Activated CD8-positive, alpha-beta T cell treated with anti-CD3 and anti-CD28 coated beads, Interleukin-2, amount 10 ng/mL, durations not matched to agents 7 days and 5 days (primary cell): ENCODE measurements at places on chromosomes 3 and 15. TPM values are rescaled to one million over a fixed set of nuclear protein-coding genes. Genes with fewer than 3 reads are reported as not detected.

DNA sequence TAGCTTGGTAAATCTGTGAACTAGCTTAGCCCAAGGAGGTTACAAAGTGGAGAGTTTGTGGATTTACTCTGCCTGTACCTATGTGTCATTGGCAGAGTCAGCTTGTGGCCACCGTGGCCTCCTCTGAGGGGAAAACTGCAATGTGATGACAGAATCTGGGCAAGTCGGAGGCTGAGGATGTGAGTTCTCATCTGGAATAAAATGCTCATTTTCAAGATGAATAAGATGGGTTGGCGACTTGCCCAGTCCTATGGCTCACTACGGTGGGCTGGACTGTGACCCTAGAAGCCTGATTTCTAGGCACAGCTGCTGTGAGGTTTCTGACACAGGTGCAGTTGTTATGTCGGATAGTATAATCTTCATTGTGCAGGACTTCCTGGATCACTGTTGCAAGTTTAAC lies 83.7 kb downstream of the ETV5 start:
- H3K36me3 ChIP-seq: no peaks in the 10 kb centered on the region
- H3K4me1 ChIP-seq: no peaks in the 10 kb centered on the region
- H3K27ac ChIP-seq: no peak overlapping the region
- H3K27me3 ChIP-seq: peaks cover 32% of the 10 kb centered on the region
- DNase-seq: no peak
- no peak overlapping the region for H3K4me3 ChIP-seq

- H3K36me3 ChIP-seq: no peaks in the 10 kb centered on the region
- no peak overlapping the region for H3K4me3 ChIP-seq
These were observed 71.5 kb downstream of the FOXP1 start for GRCh38 chr3:71512000-71512399.

- peaks cover 94% of the 10 kb centered on the region for H3K4me1 ChIP-seq
- no peaks in the 10 kb centered on the region for H3K27me3 ChIP-seq
- peak overlapping the region; percentile 95 for H3K27ac ChIP-seq
These were observed 9.3 kb downstream of the PSTPIP1 start for GRCh38 chr15:77004189-77004588.

DNA sequence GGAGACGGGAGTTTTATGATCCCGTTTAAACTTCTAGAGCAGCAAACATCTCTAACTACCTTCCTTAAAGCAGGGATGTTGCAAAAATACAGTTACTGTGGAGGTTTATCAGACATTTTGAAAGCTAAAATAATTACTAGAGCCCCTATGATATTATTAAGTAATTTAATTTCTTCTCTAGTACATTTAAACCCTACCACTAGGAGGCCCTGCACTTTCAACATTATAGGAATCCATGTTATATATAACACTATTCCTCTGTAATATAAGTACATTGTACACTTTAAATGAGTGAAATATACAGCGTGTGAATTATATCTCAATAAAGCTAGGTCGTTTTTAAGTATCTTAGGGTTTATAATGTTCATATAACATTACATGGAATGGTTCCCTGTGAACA lies 11.5 kb downstream of the SETMAR start:
- no peak for DNase-seq
- H3K27ac ChIP-seq: no peak overlapping the region
- H3K4me1 ChIP-seq: no peaks in the 10 kb centered on the region

Gene AHSG
- total RNA-seq: not detected

Gene KLHL40
- not detected for total RNA-seq
